ENCODE measurements at places on chromosomes 5 and 9.

GRCh38 chr9:109780453-109781033, 545 bp downstream of the PALM2AKAP2 start:
- no peak for DNase-seq

GRCh38 chr5:34608859-34609648, 47.1 kb upstream of the RAI14 start:
- DNase-seq: peak; percentile 73

- DNase-seq: no peak
These were observed 5.8 kb downstream of the MACROH2A1 start for GRCh38 chr5:135393229-135393628.

DNA sequence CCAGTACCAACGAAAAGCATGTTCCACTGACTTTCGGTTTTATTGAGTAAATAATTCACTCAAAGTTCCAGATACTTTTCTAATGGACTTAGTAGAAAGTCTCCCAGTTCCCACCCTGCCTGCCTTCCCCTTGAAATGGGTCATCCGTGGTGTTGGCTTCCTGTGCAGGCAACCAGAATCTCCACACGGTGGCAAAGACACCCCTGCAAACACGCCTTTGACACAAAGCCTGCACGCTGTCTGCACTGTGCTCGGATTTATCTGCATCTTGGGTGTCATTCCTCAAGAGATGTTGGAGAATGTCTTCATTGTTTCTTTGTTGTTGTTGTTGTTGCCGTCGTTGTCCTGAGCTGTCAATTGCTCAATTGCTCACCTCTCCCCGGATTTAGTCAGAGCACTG, 150.0 kb upstream of the IRX2 start:
- DNase-seq: no peak

DNA sequence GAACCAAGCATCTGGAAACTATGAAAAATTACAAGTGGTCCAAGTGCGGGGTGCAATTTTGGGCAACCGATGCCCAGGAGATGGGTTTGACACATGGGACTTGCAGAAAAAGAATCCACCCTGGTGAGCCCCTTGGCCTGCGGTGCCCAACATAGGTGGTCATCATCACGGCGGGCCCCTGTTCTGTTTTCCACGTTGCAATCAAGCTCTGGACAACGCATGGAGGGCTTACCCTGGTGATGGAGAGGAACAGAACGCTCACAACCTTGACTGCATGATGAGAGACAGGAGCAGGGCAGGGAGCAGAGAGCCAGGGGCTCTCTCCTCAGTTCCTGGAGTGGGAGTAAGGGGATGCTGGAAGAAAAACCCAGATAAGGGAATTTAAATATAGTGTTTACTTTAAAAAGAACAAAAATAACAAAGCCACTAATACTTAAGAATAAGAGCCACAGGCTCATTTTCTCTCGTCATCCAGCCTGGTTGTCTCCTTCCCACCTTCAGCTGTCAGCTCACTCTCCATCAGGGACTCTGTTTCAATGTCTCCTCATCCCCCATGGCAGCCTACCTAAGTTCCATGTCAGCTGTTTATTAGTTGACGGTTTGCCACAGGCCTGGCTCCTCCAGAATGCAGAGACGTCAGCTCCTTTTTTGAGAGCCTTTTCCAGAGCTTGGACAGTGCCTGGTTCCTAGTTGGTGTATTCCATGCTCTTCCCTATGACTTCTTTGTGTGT, 172.1 kb downstream of the GADD45G start:
- no peak for DNase-seq

DNA sequence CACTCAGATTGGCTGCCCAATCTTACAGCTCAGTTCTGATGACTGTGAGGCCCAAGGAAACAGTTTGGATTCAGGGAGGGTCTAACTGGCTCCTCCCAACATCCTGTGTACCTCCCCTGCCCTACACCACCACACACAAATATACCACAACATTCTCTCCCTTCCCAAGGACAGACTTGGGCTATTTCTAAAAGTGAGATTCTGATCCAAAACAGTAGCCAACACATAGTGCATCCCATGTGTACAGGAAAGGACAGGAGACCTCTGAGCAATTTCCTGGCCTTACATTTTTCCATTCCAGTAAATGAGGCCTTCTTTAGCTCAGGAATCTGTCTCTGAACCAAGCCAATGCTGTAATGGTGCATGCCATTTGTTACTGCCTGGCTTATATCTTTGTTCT, 20.8 kb downstream of the ZNF366 start:
- no peak for DNase-seq

- DNase-seq: no peak
These were observed 1.3 kb upstream of the ACOT12 start for GRCh38 chr5:81395262-81395661.

DNA sequence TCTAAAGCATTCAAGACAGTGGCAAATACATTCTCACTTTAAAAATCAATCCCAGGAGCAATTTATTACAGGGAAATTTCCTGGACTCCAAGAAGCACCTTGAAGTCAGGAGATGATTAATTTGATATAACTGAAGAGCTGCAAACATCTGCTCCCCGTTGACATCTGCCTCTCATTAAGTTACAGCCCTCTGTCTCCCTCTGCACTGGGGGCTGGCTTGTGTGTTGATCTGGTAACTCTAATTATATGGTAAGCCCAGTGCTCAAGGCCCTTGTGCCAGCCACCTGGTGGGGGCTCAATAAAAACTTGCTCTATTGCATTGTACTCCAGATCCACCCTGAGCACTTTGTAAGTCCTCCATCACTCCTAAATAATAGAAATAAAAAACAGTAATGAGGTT, 131.1 kb upstream of the ZNF462 start:
- no peak for DNase-seq

GRCh38 chr5:76990899-76991459, 38.1 kb downstream of the CRHBP start:
- no peak for DNase-seq

GRCh38 chr9:131754846-131755245, 15.0 kb upstream of the RAPGEF1 start:
- DNase-seq: no peak

DNA sequence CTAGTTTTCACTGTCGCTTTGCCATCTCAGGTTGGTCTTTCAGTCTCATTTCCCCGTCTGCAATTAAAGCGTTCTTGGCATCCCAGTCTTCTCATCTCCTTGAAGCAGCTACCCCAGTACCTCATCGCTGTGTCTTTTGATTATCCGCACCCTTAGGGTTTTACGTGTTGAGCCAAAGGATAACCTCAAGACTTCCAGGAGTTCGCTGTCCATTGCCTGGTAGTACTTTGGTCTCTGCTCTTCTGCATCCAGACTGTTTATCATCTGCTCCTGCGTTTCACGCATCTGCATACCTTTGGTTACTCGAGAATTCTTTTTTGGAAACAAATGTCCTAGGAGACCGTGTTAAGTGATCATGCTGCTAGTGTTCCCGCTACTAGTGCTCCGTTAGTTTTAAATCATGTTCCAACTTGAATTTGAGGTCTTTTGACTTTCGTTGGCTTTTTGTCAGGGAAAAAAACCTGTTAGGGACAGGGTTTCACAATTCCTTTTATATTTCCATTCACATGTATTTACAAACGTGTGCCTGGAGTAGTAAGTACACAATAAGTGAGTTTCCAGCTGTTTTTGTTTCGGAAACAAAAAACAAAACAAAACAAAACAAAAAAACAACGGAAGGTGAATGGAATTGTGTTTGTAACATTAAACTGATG, 888 bp downstream of the RABGAP1 start:
- no peak for DNase-seq

DNA sequence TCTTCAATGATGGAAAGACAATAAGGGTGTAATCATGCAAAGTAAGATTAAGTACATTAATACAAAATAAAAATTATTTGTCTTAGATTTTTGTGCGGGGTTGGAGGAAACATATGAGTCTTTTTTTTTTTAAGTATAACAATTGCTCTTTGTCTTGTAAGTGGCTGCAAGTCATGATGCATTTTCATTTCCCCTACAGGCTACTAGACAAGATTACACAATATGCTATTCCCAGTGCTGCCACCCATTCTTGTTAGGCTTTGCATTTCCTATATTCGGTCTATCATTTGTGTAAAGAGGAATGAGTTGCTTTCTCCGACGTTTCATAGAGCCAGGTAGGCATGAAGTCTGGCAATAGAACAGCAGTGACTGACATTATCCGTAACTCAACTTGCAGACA, 294.2 kb upstream of the CYLC2 start:
- no peak for DNase-seq

DNA sequence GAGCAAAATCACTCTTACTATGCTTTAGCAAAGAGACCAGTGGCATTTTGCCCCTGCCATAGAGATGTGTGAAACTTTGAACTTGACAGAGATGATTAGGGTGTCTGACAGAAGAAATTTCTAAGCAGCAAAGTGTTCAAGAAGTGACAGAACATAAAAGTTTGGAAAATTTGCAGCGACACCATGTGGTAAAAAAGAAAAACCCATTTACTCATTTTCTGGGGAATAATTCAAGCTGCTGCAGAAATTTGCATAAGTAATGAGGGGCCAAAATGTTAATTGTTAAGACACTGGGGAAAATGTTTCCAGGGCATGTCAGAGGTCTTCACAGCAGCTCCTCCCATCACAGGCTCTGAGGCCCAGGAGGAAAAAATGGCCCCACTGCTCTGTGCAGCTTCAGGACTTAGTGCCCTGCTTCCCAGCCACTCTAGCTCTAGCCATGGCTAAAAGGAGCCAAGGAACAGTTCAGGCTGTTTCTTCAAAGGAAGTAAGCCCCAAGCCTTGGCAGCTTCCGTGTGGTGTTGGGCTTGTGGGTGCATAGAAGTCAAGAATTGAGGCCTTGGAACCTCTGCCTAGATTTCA, 6.1 kb upstream of the AP3B1 start:
- DNase-seq: no peak

Data from Panc1 (cell line).